ENCODE measurements at places on chromosomes 5 and 9.
A peak's percentile ranks its signal among the peaks of the same experiment; 100 is the strongest.

- DNase-seq, result no peak
Measured at GRCh38 chr9:15287309-15287708, 19.7 kb downstream of the TTC39B start.

DNA sequence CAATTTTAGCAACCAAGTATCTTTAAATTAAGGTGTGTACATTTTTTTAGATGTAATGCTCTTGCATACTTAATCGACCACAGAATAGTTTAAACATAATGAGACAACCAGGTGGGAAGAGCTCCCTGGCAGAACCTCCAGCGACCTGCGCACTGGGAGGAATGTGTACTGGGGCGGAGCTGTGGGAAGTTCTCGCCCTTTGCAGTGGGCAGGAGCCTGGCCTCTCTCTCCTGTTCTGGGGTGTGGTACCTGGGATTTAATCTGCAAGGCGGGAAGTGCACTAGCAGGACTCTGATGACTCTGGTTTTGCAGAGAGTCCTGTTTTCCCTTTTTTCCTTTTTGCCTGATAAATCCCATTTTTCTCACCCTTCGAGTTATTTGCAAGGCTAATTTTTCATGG lies 150.7 kb downstream of the SLC28A3 start:
- no peak for DNase-seq

GRCh38 chr5:93476251-93476742 lies 104.7 kb downstream of the NR2F1-AS1 start:
- no peak for DNase-seq

- no peak for DNase-seq
Measured at GRCh38 chr5:74433896-74434829, 206.4 kb downstream of the ENC1 start.

DNA sequence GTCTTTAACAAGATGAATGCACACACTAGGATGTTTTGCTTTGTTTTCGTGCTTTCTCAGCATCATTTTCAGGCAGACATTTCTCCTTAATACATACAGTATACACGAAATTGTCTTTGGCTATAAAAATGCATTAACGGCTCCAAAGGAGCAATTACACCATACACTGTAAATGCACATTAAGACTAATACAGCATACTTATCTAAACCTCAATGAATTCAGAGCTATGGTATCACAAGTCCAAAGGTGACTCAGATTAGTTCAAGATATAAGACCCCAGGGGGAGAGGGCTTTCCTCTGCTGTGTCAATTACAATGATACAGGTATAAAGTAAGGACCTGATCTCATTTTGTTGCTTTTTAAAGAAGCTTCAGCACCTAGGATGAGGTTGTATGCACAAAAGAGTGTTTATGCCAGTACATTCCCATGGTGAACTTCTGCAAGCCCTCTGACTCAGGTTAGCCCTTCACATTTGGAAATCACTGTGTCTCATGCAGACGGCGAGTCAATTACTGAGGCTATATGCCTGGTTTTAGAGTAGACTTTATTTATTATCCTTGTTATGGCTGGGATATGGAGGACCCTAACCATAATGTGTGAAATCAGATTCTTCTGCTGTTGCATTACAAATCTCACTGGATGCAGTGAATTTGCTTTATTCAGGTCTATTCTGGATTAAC lies 233.3 kb downstream of the ZNF608 start:
- no peak for DNase-seq

DNA sequence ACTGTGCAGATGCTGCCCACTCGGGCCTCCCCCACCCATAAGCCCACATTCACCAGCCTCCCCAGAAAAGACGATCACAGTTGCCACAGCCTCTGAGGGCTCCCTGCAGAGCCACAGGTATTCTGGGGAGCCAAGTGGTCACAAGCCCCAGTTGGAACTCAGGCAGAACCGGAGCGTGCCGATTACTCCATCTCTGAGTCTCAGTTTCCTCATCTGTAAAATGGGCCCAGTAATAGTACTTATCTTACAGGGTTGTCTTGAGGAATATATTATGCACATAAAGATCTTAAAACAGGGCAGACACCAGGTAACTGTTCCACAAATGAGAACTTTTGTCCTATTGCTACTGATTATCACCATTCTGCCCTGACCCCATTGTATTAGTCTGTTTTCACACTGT lies 57.7 kb upstream of the FUBP3 start:
- DNase-seq, result no peak

GRCh38 chr5:97121848-97122247 lies 20.6 kb downstream of the LIX1 start:
- DNase-seq, result no peak

DNA sequence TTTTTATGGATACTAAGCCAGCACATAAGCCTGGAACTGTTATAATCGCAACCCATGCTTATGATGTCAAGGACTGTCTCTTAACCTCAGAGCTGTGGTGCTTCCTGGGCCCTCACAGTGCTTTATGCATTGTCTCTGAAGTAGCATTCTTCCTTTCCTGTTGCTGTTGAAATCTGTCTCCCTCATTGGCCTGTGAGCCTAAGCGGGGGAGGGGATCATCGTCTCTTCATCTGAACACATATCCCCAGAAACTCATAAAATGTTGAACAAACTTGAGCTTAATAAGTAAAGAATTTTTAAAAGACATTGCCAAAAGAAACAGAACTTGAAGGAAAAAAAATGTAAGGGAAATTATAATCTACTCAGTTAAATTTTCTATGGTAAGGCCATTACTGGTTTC lies 80.3 kb downstream of the SGCD start:
- DNase-seq, result no peak

GRCh38 chr9:677461-678097 lies 163.9 kb upstream of the DMRT1 start:
- no peak for DNase-seq

GRCh38 chr9:94277885-94278536 lies 18.9 kb downstream of the ZNF169 start:
- no peak for DNase-seq

- no peak for DNase-seq
Measured at GRCh38 chr5:77641963-77642737, 3.6 kb upstream of the OTP start.

DNA sequence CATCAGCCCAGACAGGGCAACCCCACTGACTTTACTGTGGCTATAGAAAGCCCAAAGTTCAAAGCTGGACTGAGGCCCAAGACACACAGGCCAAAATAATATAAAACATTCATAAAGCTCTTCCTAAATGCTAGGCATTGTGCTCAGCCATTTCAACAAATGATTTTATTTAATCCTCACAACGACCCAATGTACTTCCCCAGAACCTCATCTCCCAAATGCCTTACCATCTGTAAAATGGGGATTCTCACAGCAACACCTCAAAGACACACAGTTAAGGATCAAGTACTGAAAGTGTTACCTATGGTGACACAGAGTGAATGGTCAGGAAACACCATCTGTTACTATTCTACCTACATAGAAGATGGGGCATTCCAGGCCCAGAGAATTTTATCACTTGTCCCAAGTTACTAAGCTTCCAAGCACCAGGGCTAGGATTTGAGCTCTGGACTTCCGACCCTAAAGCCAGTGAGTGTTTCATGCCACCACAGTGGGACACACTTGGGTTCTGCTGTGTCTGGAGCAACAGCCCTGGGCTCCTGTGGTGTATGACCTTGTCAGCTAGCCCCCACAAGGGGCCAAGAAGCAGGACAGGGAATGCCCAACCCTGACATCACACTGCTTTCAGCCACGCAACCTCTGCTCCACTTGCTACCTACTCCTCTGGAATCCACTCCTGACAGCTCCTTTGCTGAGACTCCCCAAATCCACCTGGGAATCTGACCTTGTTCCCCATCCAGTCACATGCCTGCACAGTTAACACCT lies 15.1 kb downstream of the SHB start:
- DNase-seq, result no peak

- DNase-seq, result no peak
Measured at GRCh38 chr9:4061717-4062116, 238.2 kb downstream of the GLIS3 start.

- DNase-seq, result no peak
Measured at GRCh38 chr9:21871256-21871975, 69.0 kb downstream of the MTAP start.

DNA sequence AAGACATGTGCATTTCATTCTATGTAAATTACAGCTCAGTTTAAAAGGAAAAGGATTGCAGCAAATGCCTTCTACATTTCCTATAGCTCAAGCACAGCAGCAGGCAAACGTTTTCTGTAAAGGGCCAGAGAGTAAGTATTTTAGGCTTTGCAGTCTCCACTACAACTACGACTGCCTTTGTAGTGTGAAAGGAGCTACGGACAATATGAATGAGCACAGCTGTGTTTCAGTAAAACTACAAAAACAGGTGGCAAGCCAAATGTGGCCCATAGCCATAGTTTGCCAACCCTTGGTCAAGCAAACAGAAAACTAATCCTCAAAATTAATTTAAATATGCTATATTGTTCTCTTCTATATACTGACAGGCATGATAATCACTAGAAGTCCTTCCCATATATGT lies 7.2 kb downstream of the PTBP3 start:
- DNase-seq, result no peak

DNA sequence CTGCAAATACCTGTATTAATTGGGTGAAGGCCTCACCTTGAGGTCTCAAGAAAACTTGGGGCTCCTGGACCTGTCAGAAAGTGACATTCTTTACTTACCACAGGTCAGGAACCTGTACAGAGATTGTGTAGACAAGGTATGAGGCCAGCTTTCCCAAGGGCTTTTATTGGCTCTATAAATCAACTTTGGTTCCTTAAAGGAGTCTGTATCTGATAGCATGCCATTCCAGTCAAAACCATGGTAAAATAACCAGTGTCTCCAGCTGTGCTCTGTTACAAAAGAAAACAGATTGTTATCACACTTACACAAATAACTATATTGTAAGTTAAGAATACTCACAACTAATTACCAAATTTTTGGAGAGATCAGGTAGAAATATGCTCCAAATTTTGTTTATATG lies 64.5 kb downstream of the COL15A1 start:
- DNase-seq, result no peak

- no peak for DNase-seq
Measured at GRCh38 chr5:82942083-82942881, 134.9 kb downstream of the TMEM167A start.

- no peak for DNase-seq
Measured at GRCh38 chr5:39387293-39387692, 23.0 kb upstream of the C9 start.

GRCh38 chr5:65247594-65247993 lies 234.1 kb downstream of the ADAMTS6 start:
- DNase-seq, result no peak

DNA sequence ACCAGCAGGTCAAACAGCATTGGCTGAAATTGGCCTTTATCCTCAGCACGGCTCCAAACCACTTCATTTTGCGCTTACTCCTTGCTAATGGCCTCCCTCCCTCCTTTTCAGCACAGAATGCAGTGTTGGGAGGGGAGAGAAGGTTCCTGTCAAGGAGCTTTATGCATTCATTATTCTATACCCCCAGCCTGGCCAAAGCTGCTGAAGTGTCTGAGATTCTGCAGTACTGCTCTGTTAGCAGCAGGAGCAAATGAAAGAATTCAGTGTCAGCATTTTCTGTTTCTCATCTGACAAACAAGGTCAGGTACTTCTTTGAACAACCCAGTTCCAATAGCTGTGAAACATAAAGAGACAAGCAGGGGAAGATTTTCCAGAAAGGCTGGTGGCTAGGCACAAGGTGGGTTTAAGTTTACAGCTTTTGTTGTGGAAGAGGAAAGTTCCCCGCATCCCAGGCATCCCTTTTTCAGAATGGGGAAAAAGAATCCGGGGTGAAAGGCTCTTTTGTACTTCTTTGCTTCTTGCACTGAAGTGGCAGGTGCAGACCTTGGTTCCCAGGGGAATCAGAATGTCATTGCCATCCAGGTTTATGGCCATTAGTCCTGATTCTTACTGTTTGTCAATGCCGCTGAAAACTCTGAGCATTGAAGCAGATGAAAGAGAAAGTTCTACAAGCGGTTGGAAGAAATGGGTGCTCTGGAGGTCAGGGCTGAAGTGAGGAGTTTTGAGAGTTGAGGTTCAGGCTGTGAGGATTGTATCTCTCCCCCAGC lies 109.3 kb upstream of the APC start:
- no peak for DNase-seq

- DNase-seq, result no peak
Measured at GRCh38 chr9:90801973-90802322, 329 bp downstream of the SYK start.

- DNase-seq, result no peak
Measured at GRCh38 chr5:168316139-168316578, 24.7 kb downstream of the WWC1 start.

GRCh38 chr5:132268769-132269551 lies 11.5 kb downstream of the PDLIM4 start:
- DNase-seq, result peak; percentile 81

DNA sequence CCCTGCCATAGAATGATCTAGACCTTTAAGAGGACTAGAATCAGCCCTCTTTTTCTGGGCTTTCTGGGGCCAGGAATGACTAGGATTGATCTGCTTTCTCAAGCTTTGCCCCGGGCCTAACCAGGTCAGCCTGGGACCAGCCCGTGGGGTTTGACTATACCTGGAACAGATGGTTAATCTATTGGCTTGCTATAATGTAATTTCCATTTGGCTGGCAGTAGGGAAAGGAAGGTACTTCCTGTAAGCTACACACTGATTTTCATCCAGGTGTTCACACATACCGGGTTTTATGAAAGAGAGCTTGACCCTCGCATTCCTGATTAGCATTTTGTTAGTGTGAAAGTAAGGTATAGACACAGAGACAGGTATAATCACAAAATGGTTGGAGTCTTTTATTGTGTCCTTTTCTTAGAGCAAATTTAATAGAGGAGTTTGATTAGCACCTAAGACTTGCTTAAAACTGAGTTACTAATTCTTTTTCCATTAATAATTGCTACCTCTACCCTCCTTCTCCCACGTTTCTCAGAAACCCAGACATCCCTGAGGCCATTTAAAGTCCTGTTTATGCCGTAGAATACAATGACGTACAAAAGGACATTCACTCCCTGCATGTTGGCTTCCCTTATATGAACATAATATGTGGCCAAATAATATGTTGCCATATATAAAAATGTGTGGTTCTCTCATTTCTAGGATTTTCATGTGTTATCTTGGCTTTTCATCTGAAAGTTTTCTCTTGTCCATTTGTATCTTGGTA lies 17.3 kb downstream of the LNPEP start:
- DNase-seq, result no peak

- DNase-seq, result no peak
Measured at GRCh38 chr5:97044052-97044451, 98.4 kb downstream of the LIX1 start.

DNA sequence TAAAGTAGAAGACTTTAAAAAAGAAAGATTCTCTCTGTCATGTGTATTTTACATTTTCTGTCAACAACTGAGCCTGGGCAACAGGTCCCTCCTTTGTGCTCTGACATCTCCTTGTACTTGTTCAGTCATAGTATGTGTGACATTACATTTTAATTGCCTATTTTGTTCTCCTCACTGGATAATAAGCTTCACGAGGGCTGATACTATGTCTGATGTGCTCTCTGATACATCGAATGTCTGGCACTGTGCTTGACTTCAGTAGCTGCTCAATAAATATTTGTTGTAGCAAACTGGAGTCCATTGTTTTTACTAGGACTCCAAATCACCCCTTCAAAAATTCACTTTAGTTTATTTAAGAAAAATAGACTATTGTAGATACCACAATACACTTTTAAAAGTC lies 482.0 kb downstream of the RASEF start:
- DNase-seq, result no peak
